ENCODE measurements at places on chromosomes 5 and 9.

- DNase-seq = no peak
Observed at GRCh38 chr9:4128876-4129275, 171.0 kb downstream of the GLIS3 start.

- DNase-seq = no peak
Observed at GRCh38 chr9:7861086-7861485, 61.5 kb upstream of the DMAC1 start.

DNA sequence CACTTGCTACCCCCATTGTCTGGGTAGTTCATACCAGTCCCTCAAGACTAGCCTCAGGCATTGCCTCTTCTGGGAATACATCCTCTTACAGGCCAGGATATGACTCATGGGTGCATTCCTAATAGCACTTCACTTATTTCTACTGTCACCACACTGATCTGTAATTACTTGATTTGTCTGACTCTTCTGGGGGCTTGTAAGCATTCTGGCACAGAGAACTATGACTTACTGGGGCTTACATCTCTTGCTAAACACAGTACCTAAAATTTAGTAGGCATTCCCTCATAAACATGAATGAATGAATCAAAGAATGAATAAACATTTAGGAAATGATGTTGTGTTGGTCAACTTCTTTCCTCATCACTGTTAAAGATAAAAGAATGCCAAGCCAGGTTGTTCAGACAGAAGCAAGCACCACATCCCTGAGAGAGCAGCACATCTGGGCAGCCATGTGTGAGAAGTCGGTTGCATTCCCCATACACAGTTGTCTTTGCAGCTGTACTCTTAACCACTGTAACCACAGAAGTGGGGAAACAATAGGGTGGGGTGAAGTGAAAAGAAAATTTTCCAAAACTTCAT is 27.6 kb downstream of the IL7R start:
- DNase-seq = no peak

GRCh38 chr9:105621001-105621400 is 41.3 kb upstream of the TAL2 start:
- DNase-seq = no peak

- DNase-seq = no peak
Observed at GRCh38 chr9:115540091-115540490, 422.1 kb upstream of the TNC start.

GRCh38 chr9:129307227-129307970 is 129.3 kb upstream of the IER5L start:
- DNase-seq = no peak
